ENCODE measurements at places on chromosomes 3 and 15. TPM values are rescaled to one million over a fixed set of nuclear protein-coding genes. Genes with fewer than 3 reads are reported as not detected.

The LRRC58 gene
- polyA plus RNA-seq = 9.0 TPM

The SERPINI2 gene
- not detected for polyA plus RNA-seq

- no peak for DNase-seq
These were observed 160.5 kb upstream of the CHRNA7 start for GRCh38 chr15:31869686-31870307.

- no peak for DNase-seq
These were observed 124.9 kb downstream of the WDR72 start for GRCh38 chr15:53634517-53635106.

GRCh38 chr3:6799264-6799915 lies 61.5 kb upstream of the GRM7 start:
- no peak for DNase-seq
